ENCODE measurements at places on chromosomes 2 and 18. TPM values are rescaled to one million over a fixed set of nuclear protein-coding genes. Genes with fewer than 3 reads are reported as not detected.

- DNase-seq, result no peak
These were observed 202.8 kb downstream of the VAPA start for GRCh38 chr18:10116574-10116973.

- no peak for DNase-seq
These were observed 63.6 kb downstream of the DDX1 start for GRCh38 chr2:15655123-15655887.

DPYSL5 gene
- 0.20 TPM for polyA plus RNA-seq

SP140 gene
- 0.74 TPM for polyA plus RNA-seq

DNA sequence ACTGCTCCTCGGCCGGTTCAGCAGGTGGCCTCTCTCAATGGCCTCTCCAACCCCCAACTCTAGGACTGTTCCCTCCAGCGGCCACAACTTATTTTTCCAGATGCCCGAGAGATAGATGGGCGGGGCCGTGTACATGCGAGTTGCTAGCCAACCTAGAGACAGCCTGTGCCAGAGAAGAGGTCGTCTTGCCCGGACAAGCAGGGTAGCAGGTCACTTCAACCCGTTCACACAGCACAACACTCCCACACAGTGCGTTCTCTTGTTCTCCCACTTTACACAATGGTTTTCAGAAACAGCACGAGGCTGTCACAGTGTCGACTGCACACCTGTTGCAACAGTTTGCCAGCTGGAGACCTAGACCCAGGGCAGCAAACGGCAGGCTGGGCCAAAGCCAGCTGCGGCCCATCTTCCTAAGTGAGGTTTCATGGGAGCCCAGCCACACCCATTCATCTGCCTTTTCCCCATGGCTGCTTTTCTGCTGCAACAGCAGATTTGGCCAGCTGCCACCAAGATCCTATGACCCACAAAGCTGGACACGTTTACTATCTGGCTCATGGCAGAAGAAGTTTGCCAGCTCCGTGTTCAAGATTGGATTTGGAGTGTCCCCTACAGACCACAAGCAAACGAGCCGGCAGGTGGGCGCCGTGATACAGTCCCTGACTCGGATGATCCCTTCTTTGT, 7.3 kb upstream of the PRLH start:
- DNase-seq, result peak; percentile 36

RFTN2 gene
- polyA plus RNA-seq, result 20.2 TPM

GRCh38 chr18:518081-518480, 17.6 kb upstream of the COLEC12 start:
- no peak for DNase-seq

GRCh38 chr18:69895066-69896047, 52.3 kb downstream of the CD226 start:
- no peak for DNase-seq

GRCh38 chr2:45930396-45930792, 278.9 kb downstream of the PRKCE start:
- DNase-seq, result no peak

TTN gene
- 2.0 TPM for polyA plus RNA-seq

DNA sequence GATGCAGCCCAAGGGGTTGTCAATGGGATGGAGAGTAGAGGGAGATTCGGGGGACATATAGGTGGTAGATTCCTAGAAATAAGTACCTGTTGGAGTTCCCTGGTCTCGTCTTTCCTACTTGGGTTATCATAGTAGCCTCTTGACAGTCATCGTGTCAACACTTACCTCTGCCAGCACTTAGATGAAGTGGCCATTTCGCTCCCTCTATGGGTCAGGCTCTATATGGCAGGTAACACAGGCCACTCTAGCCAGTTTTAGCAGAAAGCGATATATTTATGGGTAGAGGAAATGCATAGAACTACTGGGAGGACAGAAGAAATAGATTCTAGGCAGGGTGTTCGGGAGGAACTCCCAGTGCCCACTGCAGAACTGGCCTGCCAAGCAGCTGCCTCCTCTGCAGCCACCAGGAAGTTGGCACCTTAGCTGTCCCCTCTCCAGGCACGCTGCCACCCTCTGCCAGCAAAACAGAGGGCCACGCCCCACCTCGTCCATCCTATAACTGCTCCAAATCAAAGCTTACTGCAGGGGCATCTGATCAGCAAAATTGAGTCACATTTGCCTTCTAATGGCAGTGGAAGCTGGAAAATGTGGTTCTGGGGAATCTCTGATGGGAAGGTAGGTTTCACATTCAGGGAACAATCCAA, 181.3 kb downstream of the INSIG2 start:
- no peak for DNase-seq

TUBB8B gene
- polyA plus RNA-seq, result 0.56 TPM

POTEJ gene
- polyA plus RNA-seq, result 0.06 TPM

- no peak for DNase-seq
These were observed 23.6 kb upstream of the SEMA4C start for GRCh38 chr2:96893289-96894150.

GRCh38 chr2:127047716-127048617, 59.0 kb downstream of the BIN1 start:
- no peak for DNase-seq

CCDC150 gene
- 11.3 TPM for polyA plus RNA-seq

CAPN13 gene
- polyA plus RNA-seq, result 1.6 TPM
